ENCODE measurements at places on chromosomes 5 and 9. TPM values are rescaled to one million over a fixed set of nuclear protein-coding genes. Genes with fewer than 3 reads are reported as not detected.

Gene TMEM171
- total RNA-seq: 2.4 TPM

Gene RMRP
- total RNA-seq: 23,421 TPM

Gene ARSI
- 6.3 TPM for total RNA-seq

Gene WASHC1
- total RNA-seq: 21.7 TPM

Gene LRRC70
- total RNA-seq: 1.5 TPM

Gene CCDC152
- total RNA-seq: not detected

Gene PCDHB2
- 13.8 TPM for total RNA-seq

Gene ADGRD2
- not detected for total RNA-seq

Gene ADAMTS19
- total RNA-seq: not detected

Gene IL11RA
- 8.3 TPM for total RNA-seq

Gene SPATA31A7
- total RNA-seq: not detected

Gene PDE6A
- not detected for total RNA-seq

Gene PHYHD1
- not detected for total RNA-seq

Gene AIF1L
- total RNA-seq: 27.0 TPM

Gene SPINK4
- not detected for total RNA-seq

Gene CAST
- total RNA-seq: 73.2 TPM

Gene PCDHGA6
- 1.6 TPM for total RNA-seq

Gene CCNB1
- total RNA-seq: 134 TPM

Gene PCDHGB4
- 0.73 TPM for total RNA-seq

Gene SAPCD2
- total RNA-seq: 134 TPM

Gene LOX
- total RNA-seq: 0.23 TPM

Gene SIT1
- total RNA-seq: not detected

Gene PRRX2
- total RNA-seq: 1.3 TPM

Gene ANKRD18B
- 5.4 TPM for total RNA-seq

Gene HACD4
- total RNA-seq: not detected

Data from PC-3 (cell line).